ENCODE measurements at places on chromosomes 13 and 19.

DNA sequence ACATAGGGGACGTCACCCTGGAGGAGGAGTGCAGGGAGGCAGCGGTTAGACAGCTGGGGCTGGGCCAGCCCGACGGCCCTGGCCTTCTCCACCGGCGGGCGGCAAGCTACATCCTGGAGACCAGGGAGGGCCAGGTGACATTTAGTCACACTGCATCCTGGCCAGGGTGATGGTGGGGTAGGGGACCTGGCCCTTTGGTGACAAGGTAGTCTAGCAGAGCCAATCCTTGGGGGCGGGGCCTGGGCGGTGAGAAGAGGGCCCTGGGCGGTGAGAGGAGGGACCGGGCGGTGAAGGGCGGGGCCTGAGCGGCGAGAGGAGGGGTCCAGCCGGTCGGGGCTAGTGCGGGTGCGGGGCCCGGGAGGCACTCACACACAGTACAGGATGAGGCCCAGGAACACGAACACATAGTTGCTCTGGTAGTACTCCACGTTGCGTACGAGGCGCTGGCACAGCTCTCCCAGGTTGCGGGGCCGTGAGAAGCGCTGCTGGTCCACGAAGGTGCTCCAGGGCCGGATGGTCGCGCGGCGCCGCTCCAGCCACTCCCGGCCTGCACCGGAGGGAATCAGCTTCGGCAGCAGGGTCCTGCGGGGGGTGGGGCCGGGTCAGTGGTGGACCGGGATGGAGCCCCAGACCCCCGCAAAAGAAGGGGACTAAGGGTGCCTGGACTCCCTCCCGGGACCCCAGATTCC is 610 bp downstream of the RABAC1 start:
- DNase-seq = peak; percentile 70

DNA sequence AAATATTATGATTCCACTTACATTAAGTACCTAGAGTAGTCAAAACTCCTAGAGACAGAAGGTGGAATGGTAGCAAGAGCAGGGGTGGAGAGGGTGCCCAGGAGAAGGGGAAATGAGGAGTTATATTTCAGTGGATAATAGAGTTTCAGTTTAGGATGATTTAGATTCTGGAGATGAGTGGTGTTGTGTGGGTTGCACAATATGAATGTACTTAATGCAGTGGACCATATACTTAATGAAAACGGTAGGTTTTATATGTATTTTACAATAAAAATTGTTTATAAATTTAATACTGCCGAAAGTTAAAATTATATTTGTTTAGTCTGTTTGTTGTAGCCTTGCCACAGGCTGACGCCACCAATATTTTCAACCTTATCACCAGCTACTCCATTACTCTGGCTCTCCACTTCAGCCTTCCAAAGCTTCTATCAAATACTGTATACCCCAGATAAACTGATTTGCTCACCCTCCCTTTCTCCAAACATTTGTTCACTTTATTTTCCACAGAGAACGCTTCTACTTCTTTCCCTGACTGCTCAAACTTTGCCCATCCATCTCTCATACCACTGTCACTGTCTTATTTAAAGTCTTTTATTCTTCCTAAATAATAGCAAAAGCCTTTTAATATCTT is 1.4 kb upstream of the RBM26 start:
- DNase-seq = no peak

DNA sequence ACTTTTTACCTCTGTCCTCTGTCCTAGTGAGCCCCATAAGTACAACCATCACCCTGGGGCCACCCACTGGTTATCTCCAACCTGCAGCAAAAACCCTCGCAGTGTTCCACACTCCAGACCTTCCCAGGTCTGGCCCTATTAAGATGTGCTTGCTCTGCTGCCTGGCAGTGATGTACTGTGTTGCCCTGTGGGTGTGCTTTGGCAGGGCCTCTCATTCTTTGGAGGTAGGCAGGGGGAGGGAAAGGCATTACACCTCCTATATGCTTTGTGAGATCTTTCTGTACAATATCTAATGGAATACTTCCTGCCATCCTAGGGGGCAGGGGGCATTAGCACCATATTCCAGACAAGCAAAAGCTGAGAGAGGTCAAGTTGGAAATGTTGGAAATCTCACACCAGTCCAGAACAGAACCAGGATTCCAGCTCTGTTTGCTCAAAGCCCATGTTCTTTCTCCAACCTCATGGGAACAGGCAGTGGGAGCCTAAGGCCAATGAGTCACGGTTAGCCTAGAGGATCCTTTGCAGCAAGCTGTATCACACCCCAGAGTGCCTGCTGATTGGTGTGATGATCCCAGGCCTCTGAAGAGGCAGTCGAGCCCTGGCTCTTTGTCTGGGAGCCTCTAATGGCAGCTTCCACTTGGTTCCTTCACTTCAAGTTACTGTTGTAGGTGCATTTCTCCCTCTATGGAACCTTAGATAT is 59.7 kb upstream of the UBL3 start:
- peak; percentile 53 for DNase-seq

DNA sequence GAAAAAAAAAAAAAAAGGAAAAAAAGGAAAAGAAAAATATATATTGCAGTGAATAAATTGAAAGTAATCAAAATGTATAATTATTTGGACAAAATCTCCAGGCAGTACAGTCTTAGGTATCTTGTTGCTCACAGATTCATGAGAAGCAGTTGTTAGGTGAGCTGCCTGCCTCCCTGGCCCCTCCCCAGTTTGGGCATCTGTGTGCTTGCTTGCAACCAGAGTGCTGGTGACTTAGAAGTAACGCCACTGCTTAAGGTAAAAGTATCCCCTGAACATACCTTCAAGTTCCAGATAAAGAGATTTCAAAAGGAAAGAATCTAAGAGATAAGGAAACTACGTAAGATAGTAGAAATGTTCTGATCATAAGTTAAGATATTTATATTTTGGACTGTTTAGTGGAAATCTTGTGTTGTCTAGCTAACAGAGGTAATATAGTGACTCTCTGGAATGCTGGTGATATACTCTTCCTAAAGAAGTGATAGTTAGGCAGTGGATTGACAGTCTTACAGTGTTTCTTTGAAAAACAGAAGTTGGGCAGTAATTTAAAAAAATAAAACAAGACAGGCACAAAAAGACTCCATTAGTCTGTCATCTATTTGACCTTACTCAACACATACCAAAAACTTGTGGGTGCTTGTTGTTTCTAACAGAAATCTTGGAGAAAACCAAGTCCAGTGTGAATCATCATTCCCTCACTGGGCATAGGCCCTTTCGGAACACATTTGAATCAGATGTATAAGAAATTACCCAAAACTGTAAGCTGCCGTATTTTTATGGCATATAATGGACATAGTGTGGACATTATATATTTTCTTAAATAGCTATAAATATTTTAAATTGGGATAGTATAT is 38.3 kb upstream of the KCTD4 start:
- peak; percentile 59 for DNase-seq

Data from astrocyte of the spinal cord (primary cell).